ENCODE measurements at places on chromosomes 12 and 14. TPM values are rescaled to one million over a fixed set of nuclear protein-coding genes. Genes with fewer than 3 reads are reported as not detected.
A peak's percentile ranks its signal among the peaks of the same experiment; 100 is the strongest.

DNA sequence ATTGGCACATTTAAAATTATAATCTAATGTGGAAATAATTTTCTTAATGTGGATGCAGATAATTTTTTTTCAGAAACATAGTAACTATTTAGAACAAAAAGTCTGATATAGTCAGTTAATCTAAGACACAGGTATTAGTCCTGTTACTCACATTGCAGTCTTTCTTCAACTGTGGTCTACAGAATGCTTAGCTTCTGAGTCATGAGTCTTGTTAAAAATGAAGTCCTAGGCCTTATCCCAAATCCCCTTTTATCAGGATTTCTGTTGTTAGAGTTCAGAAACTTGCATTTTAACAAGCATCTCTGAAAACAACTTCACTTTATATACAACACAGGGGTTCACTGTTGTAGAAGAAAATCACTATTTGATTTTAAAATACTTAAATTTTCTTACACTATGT is 112.2 kb downstream of the SLC16A7 start:
- no peak for DNase-seq

GRCh38 chr14:77241955-77242354 is 29.1 kb downstream of the NGB start:
- DNase-seq = no peak

The PPP1CC gene
- total RNA-seq = 101 TPM

The TEDC1 gene
- total RNA-seq = 22.7 TPM

The CMA1 gene
- total RNA-seq = 1.4 TPM

DNA sequence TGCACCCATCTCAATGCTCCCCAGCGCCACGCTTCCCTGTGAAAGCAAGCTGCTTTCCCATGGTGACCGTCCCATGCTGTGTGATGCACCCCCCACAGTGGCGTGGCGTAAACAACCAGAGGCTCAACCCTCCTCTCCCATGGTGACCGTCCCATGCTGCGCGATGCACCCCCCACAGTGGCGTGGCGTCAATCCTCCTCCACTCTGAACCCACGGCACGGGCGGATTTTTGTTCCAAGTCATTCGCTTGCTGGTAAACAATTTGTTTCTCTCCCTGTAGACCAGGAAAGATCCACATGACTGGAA is 8.9 kb downstream of the STX2 start:
- DNase-seq = peak; percentile 83

The PIWIL1 gene
- not detected for total RNA-seq

DNA sequence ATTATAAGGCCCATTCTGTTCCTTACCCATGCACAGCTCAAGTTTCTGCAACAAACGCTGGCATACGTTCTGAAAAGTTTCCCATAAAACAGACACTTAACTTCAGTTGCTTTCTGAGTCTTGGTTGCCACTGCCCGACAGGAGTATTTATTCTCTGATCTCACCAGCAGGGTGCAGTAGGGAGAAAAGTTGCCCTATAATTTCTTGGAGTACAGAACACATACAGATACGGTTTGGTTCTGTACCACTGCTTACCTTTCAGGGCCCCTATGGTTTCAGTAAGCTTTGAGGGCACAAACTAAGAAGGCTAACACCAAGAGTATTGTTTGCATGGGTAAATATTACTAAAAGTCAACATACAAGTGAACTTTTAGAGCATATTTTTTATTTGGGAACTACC is 77.9 kb downstream of the SPATA7 start:
- DNase-seq = no peak

DNA sequence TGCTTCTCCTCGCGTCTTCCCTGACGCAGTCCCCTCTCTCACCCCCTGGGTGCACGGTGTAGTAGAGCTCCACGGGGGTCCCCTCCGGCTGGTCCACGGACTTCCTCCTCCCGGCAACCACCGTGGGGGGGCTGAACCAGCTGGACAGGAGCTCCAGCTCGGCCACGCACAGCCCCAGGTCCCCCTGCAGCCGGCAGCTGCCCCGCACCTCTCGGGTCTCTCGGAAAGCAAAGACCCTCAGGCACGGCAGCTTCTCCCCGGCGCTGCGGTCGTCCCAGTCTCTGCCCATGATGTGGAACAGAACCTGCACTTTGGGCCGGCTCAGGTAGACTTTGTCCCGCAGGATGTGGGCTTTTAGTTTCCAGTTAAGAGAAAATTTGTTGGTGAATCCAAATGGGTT is 203.8 kb downstream of the TMEM132D start:
- no peak for DNase-seq

GRCh38 chr12:107179871-107180270 is 86.5 kb upstream of the CRY1 start:
- DNase-seq = no peak

The COQ10A gene
- total RNA-seq = 7.7 TPM

DNA sequence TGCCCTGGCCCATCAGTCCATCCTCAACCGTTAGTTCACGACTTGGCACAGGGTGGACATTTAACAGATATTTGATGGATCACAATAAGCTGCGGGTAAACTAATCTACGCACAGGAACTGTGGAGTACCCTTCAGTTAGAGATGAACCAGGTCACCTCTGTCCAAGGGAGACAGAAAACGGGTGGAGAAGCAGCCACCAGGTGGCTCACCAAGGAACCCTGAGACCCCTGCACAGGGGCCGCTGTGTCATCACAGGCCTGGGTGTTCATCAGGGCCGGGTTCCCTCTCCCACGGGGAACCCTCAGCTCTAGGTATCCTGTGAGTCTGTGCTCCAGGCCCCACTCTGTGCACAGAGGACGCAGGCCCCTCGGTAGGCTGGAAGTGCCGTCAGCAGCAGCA is 122.2 kb downstream of the PIWIL1 start:
- no peak for DNase-seq

GRCh38 chr14:67815573-67816225 is 691 bp downstream of the ZFYVE26 start:
- no peak for DNase-seq

DNA sequence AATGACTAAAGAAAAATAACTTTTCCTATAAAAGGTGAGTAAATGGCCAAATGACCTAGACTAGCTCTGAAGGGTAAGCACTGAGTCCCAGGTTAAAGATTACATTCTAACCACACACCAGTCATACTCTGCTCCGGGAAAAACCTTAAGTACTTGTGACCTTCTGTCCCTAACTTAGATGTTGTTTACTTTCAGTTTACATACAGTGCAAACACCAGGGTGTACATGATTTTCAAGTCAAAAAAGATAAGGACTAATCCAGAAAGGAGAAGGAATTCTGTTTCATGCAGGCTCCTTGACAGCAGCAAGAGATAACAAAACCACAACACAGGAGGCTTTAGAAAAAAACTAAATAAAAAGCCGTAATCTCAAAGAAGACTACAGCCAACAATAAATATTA is 174.2 kb downstream of the PPM1H start:
- DNase-seq = no peak

- no peak for DNase-seq
Observed at GRCh38 chr12:123634142-123634561, 523 bp downstream of the GTF2H3 start.
